ENCODE measurements at places on chromosomes 1 and 21.

DNA sequence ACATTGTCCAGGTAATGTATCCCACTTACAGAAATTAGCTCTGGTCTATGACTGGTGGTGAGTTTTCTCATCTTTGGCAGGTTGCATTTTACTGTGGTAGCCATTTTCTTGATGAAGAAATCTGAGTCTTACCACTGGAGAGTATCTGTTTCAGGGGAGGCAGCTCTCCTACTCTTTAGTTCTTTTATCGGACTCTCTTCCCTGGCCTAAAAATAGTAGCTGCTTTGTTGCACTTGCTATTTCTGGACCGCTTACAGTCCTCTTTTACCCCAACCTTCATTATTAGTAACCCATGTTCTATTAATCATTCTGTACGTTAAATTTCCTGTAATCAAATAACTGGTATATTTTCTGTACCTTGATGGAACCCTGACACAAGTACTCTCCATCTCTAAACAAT lies 720.8 kb downstream of the PLA2G4A start:
- no peak for DNase-seq

DNA sequence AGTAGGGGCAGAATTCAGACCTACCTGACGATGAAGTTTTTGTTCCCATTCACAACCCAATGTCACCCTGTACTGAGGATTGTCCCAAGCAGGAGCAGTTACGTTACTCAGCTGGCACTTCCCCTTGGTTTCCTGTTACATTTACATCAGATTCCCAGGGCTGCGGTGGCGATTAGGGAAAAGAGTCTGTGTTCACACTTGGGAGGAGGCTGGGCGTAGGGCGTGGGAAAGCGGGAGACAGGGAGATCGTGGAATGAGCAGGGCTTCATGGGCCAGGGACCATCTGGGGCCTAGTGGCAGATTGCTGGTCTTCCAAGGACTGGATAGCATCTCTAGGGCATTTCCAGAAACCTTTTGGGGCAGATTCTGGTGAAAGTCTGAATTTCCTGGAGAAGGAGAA lies 39.0 kb downstream of the TBX19 start:
- no peak for DNase-seq

DNA sequence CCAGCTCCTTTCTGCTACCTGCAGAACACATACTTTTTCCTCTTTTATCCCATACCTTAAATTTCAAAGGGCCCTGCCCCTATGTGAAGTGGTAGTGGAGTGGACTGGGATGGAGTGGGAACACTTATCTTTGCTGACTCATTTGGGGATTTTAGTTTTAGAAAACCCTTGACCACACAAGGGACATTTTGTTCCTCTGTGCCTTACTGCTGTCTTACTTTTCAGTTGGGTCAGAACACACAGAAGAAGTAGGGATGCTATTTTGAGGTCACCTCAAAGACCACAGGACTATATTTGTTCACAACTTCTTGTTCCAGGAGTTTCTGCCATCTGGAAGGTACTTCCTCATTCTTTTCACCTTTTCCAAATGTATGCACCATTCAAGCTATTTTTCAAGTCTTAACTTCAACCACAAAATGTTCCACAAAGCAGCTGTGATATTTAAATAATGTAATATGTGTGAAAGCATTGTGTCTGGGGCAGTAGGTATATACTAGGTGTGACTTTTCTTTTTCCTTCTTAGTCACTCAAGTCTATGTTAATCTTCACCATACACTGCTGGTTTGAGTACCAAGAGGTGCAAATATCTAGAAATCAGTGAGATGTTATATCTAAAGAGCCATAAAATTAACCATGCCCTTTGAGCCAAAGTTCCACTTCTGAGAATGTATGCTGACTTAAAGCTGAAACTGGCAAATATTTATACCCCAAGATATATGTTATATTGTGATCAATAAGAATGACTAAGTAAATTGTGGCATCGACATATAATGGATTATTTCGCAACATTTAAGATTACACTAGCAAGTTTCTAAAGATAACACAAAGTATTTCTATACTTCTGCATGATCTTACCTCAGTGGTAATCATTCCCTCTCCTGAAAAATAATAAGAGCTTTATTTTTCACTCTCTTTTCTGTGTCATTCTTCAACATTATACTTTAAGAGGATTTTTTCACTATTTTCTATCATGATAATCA lies 308.5 kb downstream of the MRPL39 start:
- no peak for DNase-seq

DNA sequence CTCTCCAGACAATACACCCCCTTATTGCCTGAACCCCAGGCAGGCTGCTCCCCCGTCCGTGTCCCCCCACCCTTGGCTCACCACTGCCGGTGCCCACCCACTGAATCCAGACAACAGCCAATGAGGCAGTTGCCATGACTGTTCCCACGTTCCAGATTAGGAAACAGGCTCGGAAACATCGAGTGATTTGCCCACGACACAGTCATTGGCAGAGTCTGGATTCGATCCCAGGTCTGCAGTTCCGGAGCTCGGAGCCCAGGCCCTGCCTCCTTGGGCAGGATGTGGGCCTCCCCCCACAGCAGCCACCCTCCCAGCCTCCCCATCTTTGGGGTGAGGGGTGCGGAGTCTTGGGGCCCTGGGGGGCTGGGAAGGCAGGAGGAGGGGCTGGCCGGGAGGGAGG lies 20.3 kb upstream of the CLSTN1 start:
- no peak for DNase-seq

DNA sequence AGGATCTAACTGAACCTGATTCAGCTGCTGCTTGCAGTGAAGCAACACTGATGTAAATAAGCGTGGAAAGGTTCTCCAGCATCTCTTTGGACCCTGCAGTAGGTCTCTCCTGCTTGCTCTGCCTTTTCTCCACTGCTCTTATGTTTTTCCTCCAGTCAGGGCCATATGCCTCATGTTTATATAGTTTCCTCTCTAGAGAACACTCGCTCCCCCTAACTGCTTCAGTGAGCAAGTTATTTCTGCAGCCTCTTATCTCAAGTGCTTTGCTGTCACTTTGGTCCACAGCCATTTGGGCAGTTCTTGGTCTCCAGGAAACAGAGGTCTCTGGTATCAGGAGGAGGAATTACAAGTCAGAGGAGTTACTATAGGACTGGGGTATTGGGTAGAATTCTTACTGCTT lies 5.3 kb downstream of the PRUNE1 start:
- no peak for DNase-seq

DNA sequence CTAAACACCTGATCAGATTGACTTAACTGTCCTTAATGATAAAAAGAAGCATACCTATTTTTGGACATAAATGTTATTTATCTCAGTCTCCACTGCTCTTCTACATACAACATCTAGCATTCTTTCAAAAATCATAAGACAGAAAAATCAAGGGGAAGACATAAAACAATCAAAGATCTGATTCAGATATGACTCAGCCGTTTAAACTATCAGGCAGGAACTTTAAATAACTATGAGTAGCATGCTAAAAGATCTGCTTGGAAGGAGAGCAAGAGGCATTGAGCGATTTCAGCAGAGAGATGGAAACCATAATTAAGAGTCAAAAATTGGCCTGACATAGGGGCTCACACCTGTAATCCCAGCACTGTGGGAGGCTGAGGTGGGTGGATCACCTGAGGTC lies 27.2 kb upstream of the SLC22A15 start:
- no peak for DNase-seq

- no peak for DNase-seq
These were observed 19.8 kb downstream of the PRMT2 start for GRCh38 chr21:46655230-46655629.

DNA sequence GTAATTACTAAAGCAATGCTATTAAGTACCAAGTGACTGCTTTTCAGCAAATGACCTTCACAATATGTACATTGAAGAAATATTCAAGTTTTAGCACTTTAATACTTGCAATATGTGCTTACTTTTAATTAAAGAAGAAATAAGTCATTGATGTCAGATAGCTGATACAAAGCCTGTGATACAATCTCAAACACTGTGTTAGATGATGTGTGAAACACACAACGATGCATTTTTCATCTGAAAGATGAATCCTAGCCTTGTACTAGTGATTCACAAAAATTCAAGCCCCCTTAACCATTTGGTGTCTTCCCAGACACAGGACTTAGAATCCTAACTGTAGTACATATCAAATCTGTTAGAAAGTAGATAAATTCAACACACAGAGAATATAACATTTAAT lies 724.1 kb upstream of the ADAMTS5 start:
- DNase-seq = no peak

- DNase-seq = no peak
These were observed 730.7 kb upstream of the ADGRL4 start for GRCh38 chr1:79737193-79737592.

DNA sequence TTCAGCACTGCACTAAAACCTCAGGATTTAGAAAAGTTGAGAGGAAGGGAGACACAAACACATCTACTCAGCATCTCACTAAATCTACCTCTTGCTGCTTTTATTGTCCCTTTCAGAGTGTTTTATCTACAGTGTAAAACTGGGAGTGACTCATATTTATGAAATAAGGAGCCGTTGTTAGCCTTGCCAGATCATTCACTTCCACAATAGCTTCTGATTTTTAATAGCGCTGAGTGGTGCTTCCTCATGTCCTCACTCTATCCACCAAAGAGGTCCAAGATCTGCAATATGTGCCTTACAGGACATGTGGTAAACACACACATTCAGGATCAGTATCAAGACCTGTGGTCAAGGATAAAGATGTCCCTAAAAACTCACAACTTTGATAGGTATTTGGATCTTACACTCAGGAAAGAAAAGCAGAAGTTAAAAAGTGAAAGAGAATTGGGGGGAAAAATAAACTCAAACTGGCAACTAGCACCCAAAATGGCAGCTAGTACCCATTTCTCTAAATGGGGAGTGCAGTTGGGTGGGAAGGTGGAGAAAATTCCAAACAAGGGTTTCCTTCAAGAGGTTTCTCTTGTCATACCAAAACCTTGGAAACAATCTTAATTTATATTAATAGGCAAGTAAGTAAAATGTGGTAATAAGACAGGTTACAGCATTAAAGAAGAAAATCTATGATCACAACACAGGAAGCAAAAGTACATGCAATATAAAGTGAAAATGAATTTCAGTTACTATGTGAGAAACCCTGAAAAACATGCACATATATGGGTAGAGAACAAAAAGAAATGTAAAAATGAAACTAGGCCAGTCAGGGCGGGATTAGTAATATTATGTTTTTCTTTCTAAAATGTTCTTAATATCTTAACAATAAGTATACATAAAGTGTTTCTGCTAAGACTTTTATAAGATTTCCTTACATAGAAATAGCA lies 15.9 kb downstream of the DUSP10 start:
- DNase-seq = no peak

GRCh38 chr1:192598589-192598988 lies 23.0 kb downstream of the RGS1 start:
- no peak for DNase-seq

GRCh38 chr1:44218503-44219300 lies 5.4 kb downstream of the DMAP1 start:
- no peak for DNase-seq

GRCh38 chr1:10631121-10631810 lies 156.5 kb downstream of the PEX14 start:
- no peak for DNase-seq

- no peak for DNase-seq
These were observed 8.1 kb downstream of the WRAP73 start for GRCh38 chr1:3641816-3642215.

GRCh38 chr1:21269461-21270085 lies 20.7 kb downstream of the ECE1 start:
- DNase-seq = no peak

DNA sequence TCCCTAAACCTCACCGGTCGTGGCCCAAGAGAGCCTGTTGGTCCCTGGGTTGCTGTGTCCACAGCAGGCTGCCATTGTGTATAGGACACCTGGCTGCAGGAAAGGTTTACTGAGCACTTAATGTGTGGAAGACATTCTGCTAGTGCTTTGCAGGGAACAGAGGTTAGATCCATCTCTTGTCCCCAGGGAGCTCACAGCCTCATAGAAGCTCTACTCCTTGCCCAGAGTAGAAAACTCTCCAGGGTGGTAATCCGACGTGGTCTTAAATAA lies 16.9 kb upstream of the ALPL start:
- DNase-seq = no peak

- DNase-seq = no peak
These were observed 319.4 kb downstream of the KCNH1 start for GRCh38 chr1:210814382-210815123.

GRCh38 chr1:232990176-232991128 lies 40.0 kb downstream of the NTPCR start:
- no peak for DNase-seq

DNA sequence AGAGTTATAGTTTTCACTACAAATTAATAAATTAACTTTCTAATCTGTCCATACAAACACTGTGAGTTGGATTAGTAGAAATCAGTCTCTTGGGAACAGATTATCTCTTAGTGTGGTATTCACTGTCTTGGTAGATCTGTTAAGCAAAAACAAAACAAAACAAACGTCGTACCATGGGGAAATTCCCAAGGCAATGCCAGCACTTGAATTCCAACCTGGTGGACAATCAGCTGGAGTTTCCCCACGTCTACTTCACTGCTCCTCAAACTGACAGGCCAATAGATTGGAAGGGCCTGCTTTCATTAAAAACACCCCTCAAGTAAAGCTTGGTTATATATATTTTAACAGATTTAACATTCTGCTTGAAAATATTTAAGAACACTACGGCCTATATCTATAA lies 31.9 kb downstream of the GDAP2 start:
- no peak for DNase-seq

DNA sequence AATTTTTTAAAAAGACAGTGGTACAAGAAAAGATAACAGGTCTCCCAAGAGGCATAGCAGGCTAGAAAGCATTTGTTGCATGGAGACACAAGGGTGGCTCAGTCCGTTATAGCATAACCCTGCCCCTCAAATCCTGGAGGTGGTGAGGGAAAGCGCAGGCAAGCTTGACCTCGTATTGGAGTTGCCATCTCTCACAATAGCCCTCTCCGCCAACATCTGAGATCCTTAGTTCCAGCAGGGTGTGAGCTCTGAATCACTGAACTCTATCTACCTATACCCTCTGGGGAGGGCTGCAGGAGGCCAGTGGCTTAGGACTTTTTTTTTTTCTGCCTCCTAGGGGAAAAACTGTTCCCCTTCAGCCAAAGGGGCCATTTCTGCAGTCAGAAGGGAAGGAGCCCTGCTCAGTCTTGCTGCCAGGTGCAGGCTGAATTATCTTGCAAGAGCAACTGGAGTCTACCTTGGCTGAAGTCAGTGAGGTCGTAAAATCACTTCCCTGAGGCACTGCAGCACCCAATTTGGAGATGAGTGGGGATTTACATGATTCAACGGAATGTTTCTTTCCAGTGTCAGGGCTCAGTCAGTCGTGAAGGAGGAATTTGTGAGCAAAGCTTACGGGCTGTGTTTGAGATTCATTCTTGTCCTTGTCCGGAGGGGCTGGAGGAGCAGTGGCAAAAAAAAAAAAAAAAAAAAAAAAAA lies 17.2 kb upstream of the C8A start:
- no peak for DNase-seq

DNA sequence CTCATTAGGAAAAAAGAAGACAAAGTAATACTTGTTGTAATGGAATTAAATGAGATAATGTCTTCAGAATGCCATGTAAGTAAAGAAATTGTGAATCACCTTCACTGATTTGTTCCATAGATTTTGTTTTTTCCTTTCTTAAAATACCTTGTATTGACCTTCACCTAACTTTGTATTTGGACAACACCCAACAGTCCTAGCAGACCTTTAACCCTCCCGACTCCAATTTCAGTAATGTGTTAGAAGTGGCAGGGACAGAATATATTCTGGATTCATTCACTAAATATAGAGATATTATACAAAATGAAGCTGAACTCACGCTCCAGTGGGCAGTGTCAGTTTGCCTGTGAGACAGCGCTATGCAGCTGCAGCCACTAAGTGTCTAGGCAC lies 57.9 kb downstream of the UCK2 start:
- no peak for DNase-seq

Measured in stimulated activated CD4-positive, alpha-beta T cell treated with anti-CD3 and anti-CD28 coated beads, TNF-alpha, amount 100 ng/mL, for 1 hour (primary cell).